ENCODE measurements at places on chromosomes 1 and 21. TPM values are rescaled to one million over a fixed set of nuclear protein-coding genes. Genes with fewer than 3 reads are reported as not detected.

- no peak overlapping the region for H3K4me3 ChIP-seq
- no peaks in the 10 kb centered on the region for H3K27me3 ChIP-seq
- H3K4me1 ChIP-seq = peaks cover 2% of the 10 kb centered on the region
- no peak overlapping the region for H3K27ac ChIP-seq
- DNase-seq = peak; percentile 53
Observed at GRCh38 chr1:236168716-236169429, 26.5 kb downstream of the GPR137B start.

DNA sequence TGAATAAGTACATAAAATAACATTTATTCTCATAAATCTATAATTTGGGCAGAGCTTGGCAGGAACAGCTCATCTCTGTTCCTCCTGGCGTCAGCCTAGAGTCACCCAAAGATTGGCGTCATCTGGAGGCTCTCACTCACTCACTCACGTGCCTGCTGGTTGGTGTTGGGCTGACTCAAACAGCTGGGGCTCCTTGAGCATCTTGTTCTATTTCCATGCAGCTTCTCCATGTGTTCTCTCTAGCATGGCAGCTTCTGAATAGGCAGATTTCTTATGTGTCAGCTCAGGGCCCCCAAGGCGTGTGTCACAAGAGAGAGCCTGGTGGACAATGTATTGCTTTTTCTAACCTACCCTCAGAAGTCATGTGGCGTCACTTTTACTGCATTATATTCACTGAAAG, 70.6 kb upstream of the RAB3GAP2 start:
- no peak overlapping the region for H3K27ac ChIP-seq
- H3K27me3 ChIP-seq = no peaks in the 10 kb centered on the region
- no peaks in the 10 kb centered on the region for H3K4me1 ChIP-seq

DNA sequence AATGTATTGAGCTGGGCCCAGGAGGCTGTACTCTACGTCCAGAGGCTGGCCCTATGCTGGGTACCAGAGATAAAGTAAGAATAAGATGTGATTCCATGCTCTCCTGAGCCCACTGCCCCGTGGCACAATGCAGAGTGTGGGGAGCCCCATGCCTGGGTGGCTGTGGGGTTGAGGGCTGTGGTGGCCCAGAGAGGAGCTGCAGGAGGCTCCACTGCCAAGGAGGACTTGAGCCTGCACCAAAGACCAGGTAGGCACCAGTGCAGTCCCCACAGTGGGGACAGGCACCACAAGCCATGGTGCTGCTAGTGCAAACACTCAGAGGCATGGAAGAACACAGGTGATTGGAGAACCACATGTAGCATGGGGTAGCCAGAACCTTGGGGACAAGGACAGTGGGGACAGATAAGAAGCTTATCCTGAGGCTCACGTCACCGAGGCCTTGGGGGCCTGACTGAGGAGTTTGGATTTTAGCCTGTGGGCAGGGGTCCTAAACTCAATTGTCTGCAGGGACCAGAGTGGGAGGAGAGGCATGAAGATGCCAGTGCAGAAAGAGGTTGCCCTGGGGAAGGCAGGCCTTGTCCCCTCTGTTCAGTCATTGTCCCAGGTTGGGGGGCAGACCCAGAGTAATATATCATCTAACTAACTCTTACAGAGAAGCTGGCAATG, 21.9 kb upstream of the EPS8L3 start:
- DNase-seq = no peak
- no peak overlapping the region for H3K4me3 ChIP-seq
- H3K4me1 ChIP-seq = peaks cover 29% of the 10 kb centered on the region
- no peak overlapping the region for H3K27ac ChIP-seq

ALX3 gene
- not detected for total RNA-seq

BGLAP gene
- total RNA-seq = not detected

Data from IMR-90 (cell line).